ENCODE measurements at places on chromosomes 2 and 18.

DNA sequence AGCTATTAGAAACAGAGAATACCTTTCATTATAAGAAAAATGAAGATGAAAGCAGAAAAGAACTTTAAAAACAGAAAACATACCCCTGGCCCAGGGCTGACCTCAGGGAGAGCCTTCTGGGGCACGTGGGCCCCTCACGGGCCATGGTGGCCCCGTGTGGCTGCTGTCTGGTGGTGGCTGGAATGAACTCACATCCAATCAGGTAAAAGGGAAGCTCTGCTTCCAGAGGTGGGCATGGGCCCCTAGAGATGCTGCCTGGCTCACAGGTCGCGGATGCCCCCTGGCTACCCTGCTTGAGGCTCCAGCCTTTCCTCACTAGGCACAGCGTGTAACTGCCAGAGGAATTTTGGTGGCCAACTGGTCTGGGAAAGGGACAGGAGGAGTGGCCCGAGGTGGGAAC lies 16.6 kb downstream of the SNORC start:
- no peak for DNase-seq

GRCh38 chr18:36757991-36758390 lies 70.8 kb downstream of the TPGS2 start:
- DNase-seq: no peak

- no peak for DNase-seq
Measured at GRCh38 chr2:133605011-133605765, 36.9 kb upstream of the NCKAP5 start.

DNA sequence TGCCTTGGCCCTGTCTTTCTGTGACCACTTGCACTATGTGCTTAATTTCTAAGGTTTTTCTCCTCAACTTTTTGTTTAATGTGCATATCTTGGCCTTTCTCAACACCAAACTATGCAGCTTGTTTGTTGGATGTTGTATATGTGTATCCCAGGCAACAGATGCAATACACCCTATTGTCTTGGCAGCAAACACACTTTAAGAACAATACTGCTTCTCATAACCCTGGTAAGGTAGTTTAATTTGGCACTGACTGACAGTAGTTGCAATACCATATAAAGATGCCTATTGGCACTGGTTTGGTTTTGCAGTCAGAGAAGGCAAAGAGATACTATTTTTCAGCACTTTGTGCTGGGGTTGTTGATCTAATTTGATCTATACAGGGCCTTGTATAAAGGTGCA lies 360.7 kb upstream of the CWC22 start:
- no peak for DNase-seq

DNA sequence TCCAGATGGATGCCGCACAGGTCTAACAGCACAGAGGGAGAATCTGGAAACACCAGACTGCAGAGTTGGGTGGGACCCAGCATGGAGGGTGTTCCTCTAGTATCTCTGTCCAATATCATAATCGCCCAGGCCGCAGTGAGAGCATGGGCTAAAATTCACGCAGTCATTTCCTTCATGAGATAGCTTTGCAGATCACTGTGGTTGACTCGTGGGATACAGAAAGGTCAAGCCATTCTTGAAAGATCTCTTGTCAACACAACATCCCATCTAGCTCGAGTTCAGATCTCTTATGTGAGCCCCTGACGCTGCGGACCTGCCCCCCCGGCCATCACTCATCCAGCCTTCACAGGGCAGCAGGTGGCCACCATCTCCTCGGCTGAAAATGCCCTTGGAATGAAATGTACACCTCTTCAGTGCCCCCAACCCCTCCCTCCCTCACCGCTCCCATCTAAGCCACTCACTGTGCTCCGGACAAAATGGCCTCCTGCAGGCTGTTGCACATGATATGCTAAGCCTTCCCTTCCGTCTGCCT lies 45.9 kb downstream of the FOSL2 start:
- no peak for DNase-seq

GRCh38 chr2:119523952-119524694 lies at the start of gene SCTR:
TSS of gene SCTR (minus strand) at chr2:119524483. CDS start at chr2:119524226, 257 bp downstream.
- DNase-seq: no peak

GRCh38 chr2:63790906-63791305 lies 50.8 kb upstream of the UGP2 start:
- no peak for DNase-seq

GRCh38 chr18:26104035-26104434 lies 13.6 kb upstream of the SS18 start:
- DNase-seq: no peak

GRCh38 chr2:25618676-25619075 lies 54.7 kb downstream of the DTNB start:
- DNase-seq: no peak

GRCh38 chr2:102112692-102113665 lies 29.6 kb upstream of the IL1R1 start:
- no peak for DNase-seq

DNA sequence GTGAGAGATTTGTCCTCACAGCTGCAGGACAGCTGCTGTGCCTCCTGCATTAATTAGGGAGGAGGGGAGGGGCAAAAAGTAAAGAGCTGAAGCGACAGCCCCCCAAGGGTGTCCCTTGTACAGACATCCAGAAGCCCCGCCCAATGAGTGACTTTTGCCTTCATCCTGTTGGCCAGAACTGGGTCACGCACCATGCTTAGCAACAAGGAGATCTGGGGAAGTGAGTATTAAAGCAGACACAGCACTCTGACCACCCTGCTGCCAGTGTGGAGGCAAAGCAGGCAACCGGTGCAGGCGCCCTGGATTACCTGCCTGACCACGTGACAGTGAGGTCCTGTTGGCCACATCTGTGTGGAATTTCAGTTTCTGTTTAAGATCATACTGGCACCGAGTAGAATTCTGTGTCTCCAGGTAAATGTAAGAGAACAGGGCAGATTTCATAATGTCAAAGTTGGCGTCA lies 21.5 kb upstream of the BIN1 start:
- no peak for DNase-seq

- DNase-seq: no peak
Measured at GRCh38 chr2:33673937-33674336, 74.8 kb upstream of the FAM98A start.

DNA sequence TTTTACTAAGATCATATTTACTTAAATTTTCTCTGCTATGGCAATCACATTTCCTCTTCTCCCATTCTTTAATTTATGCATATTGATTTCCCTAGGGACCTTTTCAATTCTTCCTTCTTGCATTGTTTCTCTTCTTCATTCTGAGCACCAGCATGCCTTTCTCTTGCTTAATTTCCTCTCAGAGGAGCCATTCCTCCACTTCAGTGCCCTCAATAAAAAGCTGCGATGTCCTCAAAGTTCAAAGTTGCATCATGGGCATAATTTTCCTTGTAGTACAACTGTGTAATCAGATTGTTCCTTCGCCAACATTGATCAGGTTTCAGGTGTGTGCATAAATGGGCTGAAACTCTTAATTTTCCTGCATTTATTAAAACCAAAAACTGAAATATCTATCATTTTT lies 21.8 kb upstream of the CD226 start:
- no peak for DNase-seq

DNA sequence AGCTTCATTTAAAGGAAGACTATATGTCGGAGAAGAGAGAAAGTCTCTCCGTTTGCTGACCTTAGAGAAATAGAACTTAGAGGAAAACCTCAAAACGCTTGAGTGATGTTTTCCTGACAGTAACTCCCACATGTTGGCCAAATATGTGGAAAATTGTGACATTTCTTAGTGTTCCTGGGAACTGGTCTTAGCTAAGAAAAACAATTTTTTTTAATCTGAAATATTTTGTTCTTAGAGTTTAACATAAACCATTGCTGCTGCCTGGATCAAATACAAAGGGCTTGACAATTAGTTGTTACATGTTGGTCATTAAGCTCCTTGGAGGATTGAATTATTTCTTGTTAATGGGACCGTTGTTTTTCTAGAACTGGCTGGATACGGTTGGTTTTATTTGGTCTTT lies 16.3 kb downstream of the DYNC2LI1 start:
- no peak for DNase-seq

DNA sequence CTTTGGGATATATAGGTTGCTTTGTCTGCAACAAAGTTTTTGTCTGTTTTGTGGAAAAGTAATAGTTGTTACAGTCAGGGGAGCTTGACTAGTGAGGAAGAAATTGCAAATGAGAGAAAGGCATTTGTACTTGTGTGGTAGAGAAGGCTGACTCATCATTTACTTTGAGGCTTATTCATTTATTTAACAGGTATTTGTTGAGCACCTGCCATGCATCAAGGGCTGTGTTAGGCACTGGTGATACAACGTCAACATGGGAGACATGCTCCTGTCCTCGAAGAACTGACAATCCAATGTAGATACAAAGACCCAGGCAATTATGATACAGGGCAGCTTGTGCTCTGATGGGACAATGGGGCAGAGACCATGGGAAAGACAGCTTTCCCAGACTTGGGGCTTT lies 79.5 kb downstream of the UPP2 start:
- DNase-seq: no peak

- no peak for DNase-seq
Measured at GRCh38 chr18:45891806-45892205, 66.3 kb downstream of the SIGLEC15 start.

DNA sequence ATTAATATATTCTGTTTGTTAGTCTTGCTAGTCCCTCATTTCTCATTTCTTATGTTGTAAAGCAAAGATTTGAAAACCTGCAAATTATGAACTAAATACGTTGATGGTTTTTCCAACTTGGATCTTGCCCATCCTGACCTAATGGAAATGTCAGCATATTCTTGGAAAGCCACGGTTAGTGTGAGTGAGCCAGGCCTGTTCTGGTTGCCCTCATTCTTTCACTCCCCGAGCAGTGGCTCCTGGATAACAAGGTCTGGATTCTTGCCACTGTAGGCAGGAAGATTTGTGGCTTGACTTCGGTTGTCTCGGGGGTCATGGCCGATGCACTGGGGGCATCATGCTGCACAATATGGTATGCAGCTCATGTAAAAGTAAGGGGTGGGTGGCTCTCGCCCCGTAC lies 359.1 kb downstream of the MEIS1 start:
- DNase-seq: no peak

DNA sequence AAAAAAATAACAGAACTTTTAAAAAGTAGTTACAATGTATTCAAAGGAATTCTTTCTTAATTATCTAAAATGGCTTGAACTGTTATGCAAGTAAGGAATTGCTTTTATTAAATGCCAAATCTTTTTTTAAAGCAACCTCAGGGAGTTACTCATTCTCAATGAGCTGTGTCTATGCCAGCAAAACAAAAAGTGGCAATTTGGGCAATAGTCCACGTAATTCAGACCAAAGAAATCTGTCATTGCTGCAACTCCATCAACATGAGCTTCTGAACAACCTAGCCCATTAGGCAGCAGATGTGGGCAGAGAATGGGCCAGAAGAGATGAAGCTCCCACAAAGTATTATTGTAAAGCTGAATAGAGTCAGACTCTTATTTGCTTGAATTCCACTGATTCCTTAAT lies 118.4 kb downstream of the ALK start:
- DNase-seq: no peak

- no peak for DNase-seq
Measured at GRCh38 chr18:66533693-66534092, 70.2 kb downstream of the CDH19 start.

DNA sequence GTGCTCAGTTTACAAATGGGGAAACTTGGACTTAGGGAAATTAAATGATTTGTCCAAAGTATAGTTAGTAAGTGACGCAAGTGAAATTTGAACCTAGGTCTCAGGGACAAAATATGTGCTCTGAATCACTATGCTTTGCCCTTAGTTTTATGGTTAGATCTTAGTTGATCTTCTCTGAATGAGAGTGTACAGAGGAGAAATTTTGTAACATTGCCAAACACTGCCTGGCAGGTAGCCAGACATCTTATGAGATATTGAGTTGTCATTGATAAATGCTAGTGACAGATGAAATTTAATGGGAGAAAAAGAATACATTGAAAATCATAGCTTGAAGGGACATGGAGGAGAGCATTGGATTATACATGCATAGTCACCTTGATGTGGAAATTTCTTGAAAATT lies 91.4 kb downstream of the GALNT1 start:
- no peak for DNase-seq
